ENCODE measurements at places on chromosomes 1 and 21.
A peak's percentile ranks its signal among the peaks of the same experiment; 100 is the strongest.

DNA sequence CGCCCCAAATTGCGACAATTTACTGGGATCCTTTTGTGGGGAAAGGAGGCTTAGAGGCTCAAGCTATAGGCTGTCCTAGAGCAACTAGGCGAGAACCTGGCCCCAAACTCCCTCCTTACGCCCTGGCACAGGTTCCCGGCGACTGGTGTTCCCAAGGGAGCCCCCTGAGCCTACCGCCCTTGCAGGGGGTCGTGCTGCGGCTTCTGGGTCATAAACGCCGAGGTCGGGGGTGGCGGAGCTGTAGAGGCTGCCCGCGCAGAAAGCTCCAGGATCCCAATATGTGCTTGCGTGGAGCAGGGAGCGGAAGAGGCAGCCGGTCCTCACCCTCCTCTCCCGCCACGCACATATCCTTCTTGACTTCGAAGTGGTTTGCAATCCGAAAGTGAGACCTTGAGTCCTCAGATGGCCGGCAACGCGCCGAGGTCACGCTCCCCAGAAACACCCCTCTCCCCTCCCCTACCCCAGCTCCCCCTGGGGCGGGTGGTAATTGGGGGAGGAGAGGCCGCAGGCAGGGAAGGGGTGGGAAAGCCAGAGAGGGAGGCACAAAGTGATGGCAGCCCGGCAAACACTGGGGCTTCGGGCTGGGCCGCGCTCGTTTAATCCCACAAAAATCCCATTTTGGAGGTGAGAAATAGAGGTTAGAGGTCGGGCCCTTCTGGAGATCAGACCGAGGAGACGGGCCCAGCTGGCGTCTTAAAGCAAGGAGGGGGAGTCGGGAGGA lies 6.2 kb downstream of the SIM2 start:
- DNase-seq: no peak

GRCh38 chr1:211925016-211925415 lies 94.5 kb upstream of the LPGAT1 start:
- DNase-seq: peak; percentile 57

- DNase-seq: peak; percentile 8
Measured at GRCh38 chr1:185291652-185292051, 25.4 kb downstream of the IVNS1ABP start.

DNA sequence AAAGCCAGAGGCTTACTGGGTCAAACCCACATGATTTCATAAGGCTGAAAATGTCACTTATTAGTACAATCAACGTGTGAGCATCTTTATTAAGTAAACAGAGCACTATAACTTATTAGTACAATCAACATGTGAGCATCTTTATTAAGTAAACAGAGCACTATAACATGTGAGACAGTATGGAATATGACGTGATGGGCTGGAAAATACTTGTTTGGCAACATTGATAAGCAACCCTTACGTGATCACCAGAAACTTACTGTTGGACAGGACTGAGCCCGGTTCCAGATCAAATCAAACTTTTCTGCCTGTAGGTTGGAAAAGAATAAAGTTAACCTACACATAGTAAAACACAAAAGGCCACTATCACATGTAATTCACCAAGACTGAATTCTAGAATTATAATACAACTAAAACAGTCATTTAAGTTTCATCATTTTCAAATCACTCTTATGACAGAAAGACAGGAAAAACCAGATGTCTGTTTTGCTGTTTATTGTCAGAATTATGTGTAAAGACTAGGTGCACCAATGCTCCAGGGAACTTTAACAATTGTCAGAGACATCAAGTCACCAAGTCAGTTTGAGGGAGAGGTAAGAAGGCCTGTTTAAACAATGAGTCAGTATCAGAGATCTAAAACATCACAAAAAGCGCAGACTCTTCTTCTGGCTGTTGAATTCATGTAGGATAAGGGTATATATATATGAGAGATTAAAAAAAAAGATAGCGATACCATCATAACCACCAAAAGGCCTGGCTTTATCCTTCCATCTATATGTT lies 15.7 kb downstream of the ATPAF1 start:
- DNase-seq: no peak

- no peak for DNase-seq
Measured at GRCh38 chr1:1989102-1989542, 14.5 kb downstream of the CFAP74 start.

DNA sequence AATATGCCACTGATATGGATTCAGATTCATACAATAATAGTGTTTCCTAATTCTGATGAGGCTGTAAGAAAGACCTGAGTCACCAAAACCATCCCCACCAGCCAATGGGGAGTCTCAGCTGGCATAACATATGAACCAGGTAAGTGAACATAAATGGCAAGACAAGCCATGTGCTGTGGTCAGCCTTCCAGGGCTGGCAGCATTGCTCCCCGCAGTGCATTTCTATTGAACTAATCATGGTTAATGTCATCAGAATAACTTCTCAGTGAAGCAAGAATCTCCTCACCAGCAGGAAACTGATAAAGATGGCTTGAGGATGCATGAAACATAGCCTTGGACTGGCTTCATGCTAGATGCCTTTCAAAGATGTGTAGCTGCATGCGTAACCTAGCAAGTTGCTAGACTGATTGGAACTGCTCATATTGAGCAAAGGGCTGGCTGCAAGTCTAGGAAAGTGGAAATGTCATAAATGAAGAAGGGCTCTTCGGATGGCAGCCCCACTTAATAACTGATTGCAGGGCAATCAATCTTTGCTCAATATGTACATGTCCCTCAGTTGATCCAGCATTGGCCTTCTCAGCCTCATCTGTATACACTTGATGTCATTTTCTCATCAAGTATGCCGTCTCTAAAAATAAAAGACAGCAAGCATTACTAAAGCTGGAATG lies 88.0 kb downstream of the NTNG1 start:
- DNase-seq: no peak

DNA sequence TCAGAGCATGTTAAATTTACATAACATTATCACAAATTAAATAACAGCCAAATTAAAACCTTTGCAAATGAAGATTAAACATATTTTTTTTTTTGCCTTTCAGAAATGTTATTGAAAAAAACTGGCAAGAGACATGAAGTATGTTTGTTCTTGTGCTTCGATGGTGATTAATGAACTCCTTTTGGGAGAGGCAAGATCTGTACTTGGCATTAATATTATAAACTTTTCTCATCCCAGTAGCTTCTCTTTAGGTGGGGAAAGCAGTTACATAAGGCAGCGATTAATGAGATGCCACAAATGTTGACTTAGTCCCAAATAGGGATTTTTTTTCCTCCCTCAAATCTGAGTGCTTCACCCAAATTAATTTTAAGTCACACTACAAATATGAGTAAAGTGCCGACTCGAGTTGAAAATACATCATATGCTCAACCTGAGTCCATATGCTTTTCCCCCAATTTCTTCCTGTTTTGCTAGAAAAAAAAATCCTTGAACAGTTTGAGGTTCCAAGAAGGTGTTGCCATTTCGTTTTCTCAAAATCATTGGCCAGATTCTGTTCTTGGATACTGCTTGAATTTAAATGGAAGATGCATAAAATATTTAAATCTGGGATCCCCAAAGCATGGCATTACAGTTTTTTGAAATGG lies 294.5 kb downstream of the VAV3 start:
- DNase-seq: no peak

GRCh38 chr1:211386921-211387320 lies 60.3 kb downstream of the TRAF5 start:
- DNase-seq: no peak

DNA sequence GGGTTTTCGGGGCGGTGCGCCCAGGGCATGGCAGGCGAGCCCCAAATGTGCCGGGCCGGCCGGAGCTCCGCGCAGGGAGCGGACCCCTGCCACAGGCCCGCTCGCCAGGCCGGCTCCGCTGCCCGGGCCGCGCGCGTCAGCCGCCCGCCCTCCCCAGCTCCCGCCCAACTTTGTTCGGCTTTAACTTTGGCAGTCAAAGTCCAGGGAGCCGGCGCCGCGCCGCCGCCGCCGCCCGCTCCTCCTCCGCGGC lies 488 bp downstream of the SLC35D1 start:
- no peak for DNase-seq

GRCh38 chr1:226281058-226281457 lies 27.9 kb downstream of the LIN9 start:
- no peak for DNase-seq

DNA sequence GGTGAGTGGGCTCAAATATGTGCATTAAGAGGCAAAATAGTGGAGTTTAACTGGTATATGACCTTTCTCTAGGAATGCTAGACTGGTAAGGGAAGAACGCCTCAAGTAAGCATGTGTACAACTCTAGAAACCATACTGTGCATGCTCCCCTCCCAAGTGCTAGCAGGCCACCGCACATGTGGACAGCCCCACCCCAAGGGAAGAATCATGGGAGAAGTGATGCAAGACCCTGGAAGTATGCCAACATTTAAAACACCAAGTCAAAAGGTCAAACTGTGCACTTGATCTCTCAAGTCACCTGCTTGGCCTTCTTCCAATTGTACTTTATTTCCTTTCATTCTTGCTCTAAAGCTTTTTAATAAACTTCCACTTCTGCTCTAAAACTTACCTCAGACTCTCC lies 120.4 kb downstream of the WDR3 start:
- no peak for DNase-seq

DNA sequence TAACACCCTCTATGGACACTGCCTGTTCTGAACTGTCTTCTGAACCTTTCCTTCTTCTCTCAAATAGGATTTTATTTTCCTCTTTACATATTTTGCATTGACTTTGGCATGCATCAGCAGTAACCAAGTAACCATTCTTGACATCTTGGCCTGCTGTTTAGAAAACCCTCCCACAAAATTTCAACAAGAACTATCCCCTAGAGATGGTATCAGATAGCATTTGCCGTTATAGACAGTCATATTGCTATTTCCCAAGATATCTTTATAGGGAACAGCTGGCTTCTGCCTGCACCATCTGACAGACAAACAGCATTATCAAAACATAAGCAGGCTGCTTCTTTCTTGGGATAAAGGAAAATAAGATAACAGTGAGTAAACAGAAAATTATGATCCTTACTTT lies 54.7 kb downstream of the LHX8 start:
- DNase-seq: no peak

GRCh38 chr1:91007827-91008226 lies 14.0 kb downstream of the ZNF644 start:
- DNase-seq: no peak

DNA sequence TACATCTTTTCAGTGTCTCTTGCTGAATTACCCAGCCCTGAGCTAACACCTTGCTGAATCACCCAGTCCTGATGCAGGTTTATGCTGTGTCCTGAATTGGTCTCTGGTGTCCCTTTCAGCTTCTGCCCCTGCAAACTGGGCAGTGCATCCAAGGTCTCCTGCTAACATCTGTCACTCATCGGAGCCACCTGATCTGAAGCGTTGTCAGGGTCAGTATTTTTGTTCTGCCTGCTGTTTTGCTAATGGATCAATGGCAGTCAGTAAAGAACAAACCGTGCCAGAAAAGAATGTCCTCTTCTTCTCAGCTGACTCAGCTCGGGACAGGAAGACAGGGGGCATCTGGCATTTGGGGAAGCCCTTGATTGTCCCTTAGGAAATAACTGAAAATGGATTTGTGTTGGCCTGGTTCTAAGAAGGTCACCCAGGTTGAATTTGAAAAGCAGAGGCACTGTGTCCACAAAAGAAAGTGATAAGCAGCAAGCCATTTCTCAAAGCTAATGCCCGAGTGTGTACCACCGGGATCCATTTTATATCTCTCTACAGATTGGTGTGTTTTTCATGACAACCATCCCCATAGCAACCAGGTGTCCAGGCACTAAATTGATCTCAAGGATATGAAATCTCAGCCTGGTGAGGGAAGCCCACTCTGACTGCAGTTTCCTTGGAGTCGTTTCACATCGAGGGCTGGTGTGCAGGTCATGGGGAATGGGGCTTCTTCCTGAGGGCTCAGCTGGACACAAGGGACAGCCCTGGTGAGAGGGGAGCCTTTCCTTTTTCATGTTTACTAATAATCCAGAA lies 109.7 kb upstream of the IRF2BP2 start:
- no peak for DNase-seq

- DNase-seq: no peak
Measured at GRCh38 chr1:221884821-221885220, 142.9 kb upstream of the DUSP10 start.

- peak; percentile 66 for DNase-seq
Measured at GRCh38 chr1:153465811-153466636, 5.6 kb upstream of the S100A7 start.
